Esophagus squamous epithelium (tissue), 5 donors: ENCODE measurements at places on chromosomes 4 and X. TPM values are rescaled to one million over a fixed set of nuclear protein-coding genes. Genes with fewer than 3 reads are reported as not detected.

SCARB2 gene
- total RNA-seq: 56.7 TPM

ZRSR2 gene
- total RNA-seq: 2.5 TPM

FGF16 gene
- not detected for total RNA-seq

- no peak for DNase-seq
Observed at GRCh38 chrX:49101629-49101984, 21.9 kb upstream of the WDR45 start.

NEIL3 gene
- 2.1 TPM for total RNA-seq
